ENCODE measurements at places on chromosomes 2 and 18.

GRCh38 chr18:32905651-32906050 lies 132.8 kb upstream of the KLHL14 start:
- DNase-seq = no peak

DNA sequence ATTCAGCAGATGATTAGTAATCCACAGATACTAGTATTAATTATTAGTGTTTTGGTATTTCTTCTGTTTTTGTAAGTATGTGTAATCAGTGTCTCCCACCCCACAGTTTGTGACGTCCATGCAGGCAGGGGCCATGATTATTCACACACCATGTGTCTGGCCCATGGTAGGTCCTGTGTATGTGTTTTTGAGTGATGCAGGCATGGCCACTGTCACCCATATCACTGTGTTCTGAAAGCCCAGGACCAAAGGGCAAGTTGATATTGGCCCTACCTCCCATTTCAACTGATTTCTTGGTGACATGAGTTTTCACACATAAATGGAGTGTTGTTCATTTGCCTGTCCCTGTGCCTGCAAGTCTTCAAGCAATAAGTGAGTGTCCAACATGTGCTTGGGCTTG lies 104.0 kb downstream of the TSHZ1 start:
- no peak for DNase-seq

DNA sequence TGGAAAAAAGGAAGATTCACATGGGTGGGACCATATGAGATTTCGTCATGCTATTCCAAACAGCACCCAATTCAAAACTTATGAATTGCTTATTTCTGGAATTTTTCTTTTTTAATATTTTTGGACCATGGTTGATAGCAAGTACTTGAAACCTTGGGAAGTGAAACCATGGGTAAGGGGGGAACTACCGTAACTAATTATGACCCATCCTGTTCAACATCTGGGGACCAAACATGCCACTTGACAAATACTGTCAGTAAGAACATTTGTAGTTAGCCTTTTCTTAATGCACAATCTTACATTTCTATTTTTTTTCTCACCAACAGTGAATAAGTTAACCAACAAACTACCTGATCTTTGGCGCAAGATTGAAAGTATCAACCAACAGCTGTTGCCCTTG lies 105.7 kb upstream of the TTC39C start:
- no peak for DNase-seq

GRCh38 chr2:164565359-164565758 lies 55.9 kb downstream of the GRB14 start:
- DNase-seq = no peak

GRCh38 chr2:191064590-191064989 lies 50.6 kb upstream of the STAT1 start:
- DNase-seq = no peak

DNA sequence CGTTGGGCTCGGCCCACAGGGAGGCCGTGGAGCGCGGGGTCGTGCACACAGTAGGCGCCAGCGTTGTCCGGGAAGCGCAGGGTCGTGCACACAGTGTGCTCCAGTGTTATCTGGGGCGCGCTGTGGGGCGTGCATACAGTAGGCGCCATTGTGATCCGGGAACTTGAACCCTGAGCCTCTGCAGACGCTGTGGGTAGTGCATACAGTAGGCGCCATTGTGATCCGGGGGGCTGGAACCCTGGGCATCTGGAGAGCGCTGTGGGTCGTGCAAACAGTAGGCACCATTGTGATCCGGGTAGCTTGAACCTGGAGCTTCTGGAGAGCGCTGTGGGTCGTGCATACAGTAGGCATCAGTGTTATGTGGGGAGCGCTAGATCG lies 793 bp downstream of the ZNF236 start:
- no peak for DNase-seq

DNA sequence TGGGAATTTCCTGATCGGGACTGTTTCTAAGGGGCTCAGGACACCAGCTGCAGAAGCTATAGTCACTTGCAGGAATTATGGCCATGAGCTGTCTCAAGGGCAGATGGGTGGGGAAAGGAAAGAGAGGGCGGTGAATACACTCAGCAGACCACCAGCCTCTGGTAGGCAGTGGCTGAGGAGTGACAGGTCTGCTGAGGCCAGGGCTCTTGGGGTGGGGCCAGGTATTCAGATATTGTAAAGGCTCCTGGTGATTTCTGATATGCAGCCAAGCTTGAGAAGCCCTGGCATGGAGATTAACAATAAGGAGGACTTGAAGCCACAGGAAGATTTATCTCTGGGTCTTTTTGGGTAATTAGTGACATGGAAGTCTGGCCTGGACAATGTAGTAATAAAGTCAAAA lies 145.3 kb upstream of the AQP4 start:
- no peak for DNase-seq

GRCh38 chr2:122643725-122644329 lies 888.4 kb downstream of the TSN start:
- DNase-seq = no peak

DNA sequence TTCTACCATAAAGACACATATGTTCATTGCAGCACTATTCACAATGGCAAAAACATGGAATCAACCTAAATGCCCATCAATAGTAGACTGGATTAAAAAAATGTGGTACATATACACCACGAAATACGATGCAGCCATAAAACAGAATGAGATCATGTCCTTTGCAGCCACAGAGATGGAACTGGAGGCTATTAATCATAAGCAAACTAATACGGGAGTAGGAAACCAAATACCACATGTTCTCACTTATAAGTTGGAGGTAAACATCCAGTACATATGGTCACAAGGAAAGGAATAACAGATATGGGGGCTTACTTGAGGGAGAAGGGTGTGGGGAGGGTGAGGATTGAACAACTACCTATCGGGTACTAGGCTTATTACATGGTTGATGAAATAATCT lies 7.7 kb downstream of the HMSD start:
- no peak for DNase-seq

DNA sequence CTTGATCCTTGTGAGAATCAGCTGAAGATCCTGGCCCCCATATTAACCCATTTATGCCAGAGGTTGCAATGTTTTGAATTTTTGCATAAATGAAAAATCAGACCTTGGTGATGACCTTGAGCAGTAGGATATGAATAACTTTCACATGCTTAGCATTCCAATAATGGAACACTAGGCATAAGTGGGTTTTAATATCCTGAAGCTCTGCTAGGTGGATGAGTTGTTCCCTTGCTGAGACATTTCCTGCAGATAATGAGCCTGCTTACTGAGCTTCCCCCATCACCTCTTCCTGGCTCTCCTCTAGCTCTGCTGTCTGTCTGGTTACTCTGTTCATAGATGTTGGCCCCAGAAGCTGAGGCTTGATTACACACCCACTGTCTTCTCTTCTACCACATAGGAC lies 25.5 kb upstream of the SEC11C start:
- DNase-seq = no peak

DNA sequence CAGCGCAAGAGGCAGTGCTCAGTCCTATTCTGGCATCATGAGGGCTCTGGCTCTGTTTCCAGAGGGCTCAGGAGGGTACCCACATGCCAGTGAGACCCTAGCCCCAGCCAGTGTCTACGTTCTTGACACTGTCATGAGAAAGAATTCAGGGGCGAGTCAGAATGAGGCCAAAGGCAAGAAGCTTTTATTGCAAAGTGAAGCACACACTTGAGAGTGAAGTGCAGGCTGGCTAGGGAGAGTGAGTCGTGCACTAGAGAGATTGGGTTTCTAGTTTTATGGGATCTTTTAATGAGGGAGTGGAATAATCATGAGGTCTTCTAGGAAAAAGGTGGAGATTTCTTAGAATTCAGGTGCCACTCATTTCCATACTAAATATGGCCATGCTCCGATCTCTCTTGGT lies 164.1 kb downstream of the DCDC2C start:
- DNase-seq = no peak

DNA sequence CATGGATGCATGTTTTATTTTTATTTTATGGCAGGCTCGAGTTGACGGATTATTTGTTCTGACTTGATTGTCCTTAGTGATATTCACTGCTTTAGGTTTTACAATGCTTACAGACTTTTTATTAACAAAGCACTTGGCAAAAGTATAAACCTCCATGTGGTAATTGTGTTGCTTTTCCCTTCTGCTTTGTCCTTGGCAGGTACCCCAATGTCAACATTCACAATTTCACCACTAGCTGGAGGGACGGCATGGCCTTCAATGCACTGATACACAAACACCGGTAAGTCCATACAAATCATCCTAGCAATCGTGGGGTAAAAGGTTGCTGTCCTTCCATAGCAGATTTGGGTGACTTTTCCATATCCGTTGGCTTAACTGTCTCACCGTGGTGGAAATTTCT lies 106.1 kb upstream of the EML6 start:
- peak; percentile 43 for DNase-seq

- DNase-seq = no peak
These were observed 355 bp upstream of the KIDINS220 start for GRCh38 chr2:8837795-8838140.

GRCh38 chr2:164625378-164625971 lies 4.2 kb upstream of the GRB14 start:
- peak; percentile 21 for DNase-seq

DNA sequence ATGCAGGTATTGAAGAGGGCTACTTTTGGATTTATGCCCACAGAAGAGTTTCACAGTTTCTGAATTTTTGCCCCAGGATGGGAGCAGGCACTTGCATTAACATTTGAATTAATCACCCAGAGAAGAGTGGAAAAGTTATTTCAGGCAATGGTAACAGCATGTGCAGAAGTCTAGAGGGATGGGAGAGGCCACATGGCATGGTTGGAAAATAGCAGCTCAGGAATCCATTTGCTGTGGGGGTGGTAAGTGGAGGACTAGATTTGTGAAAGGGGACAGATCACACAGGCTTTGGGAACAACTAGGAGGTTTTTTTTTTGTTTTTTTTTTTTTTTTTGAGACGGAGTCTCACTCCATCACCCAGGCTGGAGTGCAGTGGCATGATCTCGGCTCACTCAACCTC lies 65.2 kb downstream of the NEDD4L start:
- DNase-seq = no peak

GRCh38 chr2:61995065-61995464 lies 89.6 kb downstream of the COMMD1 start:
- no peak for DNase-seq

- no peak for DNase-seq
These were observed 106.3 kb downstream of the NCOA1 start for GRCh38 chr2:24597181-24597870.

DNA sequence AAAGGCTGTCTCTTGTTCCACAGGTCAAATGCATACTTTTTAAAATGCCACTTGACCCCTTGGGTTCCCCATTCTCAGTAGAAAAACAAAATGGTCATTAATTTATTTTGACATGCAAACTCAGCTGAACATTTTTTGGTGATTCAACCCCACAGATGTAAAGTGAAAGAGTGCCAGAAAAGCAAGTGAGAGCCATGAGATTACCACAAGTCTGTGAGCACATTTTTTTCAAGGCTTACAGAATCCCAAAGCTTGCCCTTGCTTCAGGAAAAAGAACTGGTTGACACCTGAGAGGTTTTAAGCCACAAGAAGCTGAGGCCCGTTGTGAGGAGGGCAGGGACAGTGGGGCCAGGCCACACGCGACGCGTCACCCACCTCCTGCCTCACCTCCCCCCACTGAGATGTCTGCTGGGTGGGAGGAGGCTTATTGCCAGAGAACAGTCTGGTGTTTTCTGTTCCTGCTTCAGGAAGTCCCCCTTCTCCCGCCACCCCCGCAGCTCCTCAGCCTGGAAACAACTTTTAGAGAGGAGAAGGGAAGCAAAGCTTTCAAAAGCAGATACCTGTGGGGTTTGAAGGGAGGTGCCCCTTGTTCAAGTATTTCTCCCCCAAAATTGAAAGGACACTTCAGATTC lies 70.4 kb upstream of the CYP1B1 start:
- no peak for DNase-seq

- DNase-seq = no peak
These were observed 46.2 kb upstream of the ARHGAP28 start for GRCh38 chr18:6683112-6683876.

DNA sequence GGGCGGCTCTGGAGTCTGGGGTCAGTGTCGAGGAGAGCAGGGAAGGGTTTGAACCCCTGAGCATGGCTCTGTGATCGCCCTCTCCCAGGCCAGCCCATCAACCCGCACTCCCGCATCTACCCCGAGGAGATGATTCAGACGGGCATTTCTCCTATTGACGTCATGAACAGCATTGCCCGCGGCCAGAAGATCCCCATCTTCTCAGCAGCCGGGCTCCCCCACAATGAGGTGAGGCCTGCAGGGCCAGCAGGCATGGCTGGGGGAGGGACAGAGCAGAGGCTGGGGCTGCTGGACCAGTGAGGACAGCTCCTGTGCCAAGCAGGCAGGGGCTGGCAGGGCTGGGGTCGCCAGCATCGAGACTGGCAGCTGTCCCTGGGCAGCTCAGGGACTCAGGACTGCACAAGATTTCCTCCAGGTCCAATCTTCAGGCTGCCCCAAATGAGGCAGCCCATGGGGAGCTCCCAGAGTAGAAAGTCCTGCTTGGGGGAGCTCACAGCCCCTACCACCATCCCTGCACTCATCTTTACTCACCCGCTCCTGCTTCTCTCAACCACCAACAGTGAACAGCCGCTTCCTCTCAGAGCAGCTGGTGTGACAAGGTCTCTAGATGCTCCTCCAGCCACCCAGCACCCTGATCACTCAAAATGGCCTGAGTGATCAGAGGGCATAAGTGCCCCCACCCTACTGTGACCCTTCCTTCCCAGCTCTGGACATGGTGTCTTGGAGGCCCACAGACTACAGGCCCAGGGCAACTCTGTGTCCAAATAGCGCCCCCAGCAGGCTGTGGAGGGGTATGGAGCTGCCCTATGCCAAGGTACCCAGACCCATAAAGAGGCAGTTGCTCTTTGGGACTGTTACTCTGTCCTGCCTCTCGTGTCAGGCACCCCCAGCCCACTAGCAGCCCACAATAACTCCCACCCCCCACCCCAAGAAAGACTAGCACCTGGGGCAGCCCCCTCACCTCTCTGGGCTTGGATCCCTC lies 18.3 kb upstream of the ANKRD53 start:
- DNase-seq = no peak

GRCh38 chr2:238691596-238692491 lies 156.0 kb upstream of the TWIST2 start:
- no peak for DNase-seq

DNA sequence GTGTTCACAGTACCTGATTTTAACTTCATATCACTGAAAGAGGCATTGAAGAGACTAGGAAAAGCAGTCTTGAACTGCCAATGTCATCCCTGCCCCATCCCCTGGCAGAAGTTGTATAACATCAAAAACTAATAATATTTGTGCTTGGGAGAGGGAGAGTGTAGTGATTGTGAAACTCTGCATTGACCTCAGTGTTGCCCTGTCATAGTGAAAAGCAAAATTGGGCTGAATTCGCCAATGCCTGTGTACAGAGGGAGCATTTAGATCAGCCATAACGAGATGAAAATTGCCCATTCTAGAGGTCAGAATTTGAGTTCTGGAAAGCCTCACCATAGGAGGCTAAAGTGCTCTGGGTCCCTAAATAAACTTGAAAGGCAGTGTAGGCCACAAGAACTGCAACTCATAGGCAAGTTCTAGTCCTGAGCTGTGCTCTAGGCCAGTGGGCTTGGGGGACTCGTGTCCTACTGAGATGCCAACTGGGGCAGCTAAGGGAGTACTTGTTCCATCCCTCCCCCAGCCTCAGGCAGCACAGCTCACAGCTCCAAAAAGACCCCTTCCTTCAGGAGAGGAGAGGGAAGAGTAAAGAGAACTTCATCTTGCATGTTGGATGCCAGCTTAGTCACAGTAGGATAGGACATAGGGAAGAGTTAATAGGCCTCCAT lies 855.6 kb downstream of the TSN start:
- no peak for DNase-seq
